Osteoblast (primary cell): ENCODE measurements at places on chromosomes 1 and 21. TPM values are rescaled to one million over a fixed set of nuclear protein-coding genes. Genes with fewer than 3 reads are reported as not detected.

OR2T11 gene
- total RNA-seq = not detected in 2 replicates

POU2F1 gene
- total RNA-seq = 11.6 and 13.6 TPM in 2 replicates

NPPB gene
- total RNA-seq = not detected in 2 replicates

PPIAL4G gene
- total RNA-seq = not detected in 2 replicates

RAP1GAP gene
- total RNA-seq = under 0.01 and 0.29 TPM in 2 replicates

PLPPR5 gene
- total RNA-seq = not detected in 2 replicates

LCE3D gene
- total RNA-seq = not detected in 2 replicates

ADARB1 gene
- total RNA-seq = 19.5 and 28.9 TPM in 2 replicates

FAM167B gene
- 2.5 and 4.4 TPM in 2 replicates for total RNA-seq

CELA3A gene
- total RNA-seq = not detected in 2 replicates

SPRR2F gene
- not detected in 2 replicates for total RNA-seq

PAFAH2 gene
- 6.5 and 6.9 TPM in 2 replicates for total RNA-seq
